IPS DF 19.7 (cell line): ENCODE measurements at places on chromosomes 3 and 15.

DNA sequence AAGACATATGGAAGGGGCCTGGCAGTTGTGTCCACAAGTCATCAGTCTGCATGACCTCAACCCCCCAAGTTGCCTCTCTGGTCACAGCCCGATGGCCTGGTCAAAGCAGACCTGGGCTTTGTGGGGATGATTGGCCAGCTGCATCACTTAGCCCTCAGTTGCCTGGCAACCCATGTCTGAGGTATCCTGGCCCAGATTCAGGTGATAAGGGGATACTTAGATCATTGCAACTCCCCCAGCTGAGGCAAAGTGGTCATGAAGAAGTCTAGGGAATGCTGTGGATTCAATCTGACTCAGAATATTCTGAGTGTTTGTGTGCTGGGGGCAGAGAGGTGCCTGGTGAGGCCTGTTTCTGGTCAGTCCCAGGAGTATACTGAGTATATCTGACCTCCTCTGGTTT lies 5.0 kb downstream of the GPR156 start:
- no peak for DNase-seq

DNA sequence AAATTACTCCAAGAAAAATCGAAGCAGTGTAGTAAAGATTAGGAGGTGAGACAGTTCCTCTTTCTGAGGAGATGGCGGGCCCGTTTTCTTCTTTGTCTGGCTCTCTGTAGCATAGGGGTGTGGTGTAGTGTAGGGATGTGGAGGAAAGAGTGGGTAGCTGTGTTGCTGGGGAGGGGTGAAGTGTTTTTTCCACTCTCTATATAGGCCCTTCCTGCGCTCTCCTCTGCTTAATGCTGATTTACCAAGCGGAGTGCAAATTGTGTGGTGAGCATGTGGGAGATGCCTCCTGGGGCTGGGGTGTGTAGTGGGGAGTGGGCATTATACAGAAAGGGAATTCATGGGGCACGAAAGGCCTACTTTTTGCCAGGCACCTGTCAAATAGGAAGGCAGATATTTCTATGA lies 94.9 kb downstream of the ST6GAL1 start:
- no peak for DNase-seq

GRCh38 chr15:29067949-29068348 lies 182.2 kb downstream of the APBA2 start:
- no peak for DNase-seq

DNA sequence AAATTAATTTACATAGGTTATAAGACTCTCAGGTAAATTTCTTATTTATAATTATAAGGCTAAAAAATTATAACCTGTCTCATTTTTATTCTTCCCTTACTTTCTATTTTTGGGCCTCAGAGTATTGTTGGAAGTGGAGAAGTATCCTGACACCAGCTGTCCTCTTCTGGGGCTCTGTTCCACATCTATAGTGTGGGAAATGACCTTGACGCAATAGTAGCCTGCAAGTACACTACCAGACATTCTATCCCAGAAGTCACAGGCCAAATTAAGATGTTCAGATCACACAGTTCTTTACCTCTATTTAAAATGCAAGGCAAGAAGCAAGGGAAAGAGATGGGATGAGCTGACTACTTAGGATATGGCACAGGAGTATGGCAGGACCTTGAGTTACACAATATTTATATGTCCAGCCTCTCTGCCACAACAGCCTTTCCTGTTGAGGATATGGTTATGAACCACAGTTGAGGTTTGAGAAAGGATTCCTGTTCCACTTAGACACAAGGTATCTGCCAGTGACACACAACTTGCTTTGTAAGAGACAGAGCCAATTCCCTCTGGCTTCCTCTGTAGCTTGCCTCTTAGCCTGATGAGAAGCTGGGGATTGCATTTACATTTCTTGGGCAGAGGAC lies 158.0 kb upstream of the IL12A start:
- no peak for DNase-seq

DNA sequence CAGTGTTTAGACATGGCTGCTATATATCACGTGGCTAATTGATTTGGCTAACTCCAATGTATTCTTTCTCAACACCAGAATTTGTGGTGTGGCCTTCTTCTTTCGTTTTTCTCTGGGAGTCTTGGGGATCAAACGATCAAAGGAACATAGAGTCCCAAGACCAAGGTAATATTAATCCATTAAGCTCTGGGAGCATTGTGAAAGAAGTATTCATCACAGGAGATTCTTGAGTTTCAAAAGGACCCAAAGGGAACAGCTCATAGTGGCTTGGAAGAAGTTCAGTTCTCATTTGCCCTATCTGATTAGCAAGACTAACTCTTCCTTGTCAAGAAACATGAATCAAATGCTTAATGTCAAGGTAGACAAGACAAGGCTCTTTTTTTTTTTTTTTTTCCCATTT lies 32.9 kb upstream of the TICRR start:
- no peak for DNase-seq

- DNase-seq = no peak
These were observed 563.4 kb downstream of the ROBO1 start for GRCh38 chr3:79204351-79204750.

GRCh38 chr3:108495717-108496116 lies 14.7 kb downstream of the MYH15 start:
- DNase-seq = no peak

- no peak for DNase-seq
These were observed 13.8 kb downstream of the HDAC11 start for GRCh38 chr3:13493867-13494441.

DNA sequence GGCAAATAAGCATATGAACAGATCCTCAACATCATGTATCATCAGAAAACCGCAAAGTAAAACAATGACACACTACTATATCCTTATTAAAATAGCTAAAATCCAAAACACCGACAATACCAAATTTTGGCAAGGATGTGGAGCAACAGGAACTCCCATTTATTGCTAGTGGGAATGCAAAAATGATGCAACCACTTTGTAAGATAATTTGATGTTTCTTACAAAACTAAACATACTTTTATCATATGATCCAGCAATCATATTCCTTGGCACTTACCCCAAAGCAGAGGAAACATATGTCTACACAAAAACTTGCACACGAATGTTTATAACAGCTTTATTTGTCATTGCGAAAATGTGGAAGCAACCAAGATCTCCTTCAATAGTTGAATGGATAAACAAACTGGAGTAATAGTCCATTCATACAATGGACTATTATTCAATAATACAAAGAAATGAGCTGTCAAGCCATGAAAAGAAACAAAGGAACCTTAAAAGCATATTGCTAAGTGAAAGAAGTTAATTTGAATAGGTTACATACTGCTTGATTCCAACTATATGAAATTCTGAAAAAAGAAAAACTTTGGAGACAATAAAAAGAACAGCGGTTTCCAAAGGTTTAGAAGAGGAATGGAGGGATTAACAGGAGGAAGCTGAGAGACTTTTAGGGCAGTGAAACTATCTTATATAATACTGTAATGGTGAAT lies 172.0 kb downstream of the VPS13C start:
- DNase-seq = no peak

- no peak for DNase-seq
These were observed 61.1 kb upstream of the GATA2 start for GRCh38 chr3:128554100-128554464.

DNA sequence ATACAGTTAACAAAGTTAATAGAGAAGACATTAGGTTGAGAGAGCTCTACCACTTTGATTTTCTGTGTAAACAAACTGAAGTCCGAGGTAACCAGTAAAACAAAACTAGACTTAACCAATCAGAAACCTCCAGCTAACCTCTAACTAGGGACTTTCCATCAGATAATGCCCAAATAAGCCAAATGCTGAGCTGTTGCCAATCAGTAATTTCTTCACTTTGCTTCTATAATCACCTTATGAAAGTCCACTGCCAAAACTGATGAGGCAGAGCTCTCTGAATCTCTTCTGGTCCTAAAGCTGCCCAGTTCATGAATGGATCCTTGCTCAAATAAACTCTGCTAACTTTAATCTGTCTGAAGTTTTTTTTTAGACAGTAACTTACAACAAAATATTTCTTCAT lies 448.0 kb upstream of the NECTIN3 start:
- no peak for DNase-seq

DNA sequence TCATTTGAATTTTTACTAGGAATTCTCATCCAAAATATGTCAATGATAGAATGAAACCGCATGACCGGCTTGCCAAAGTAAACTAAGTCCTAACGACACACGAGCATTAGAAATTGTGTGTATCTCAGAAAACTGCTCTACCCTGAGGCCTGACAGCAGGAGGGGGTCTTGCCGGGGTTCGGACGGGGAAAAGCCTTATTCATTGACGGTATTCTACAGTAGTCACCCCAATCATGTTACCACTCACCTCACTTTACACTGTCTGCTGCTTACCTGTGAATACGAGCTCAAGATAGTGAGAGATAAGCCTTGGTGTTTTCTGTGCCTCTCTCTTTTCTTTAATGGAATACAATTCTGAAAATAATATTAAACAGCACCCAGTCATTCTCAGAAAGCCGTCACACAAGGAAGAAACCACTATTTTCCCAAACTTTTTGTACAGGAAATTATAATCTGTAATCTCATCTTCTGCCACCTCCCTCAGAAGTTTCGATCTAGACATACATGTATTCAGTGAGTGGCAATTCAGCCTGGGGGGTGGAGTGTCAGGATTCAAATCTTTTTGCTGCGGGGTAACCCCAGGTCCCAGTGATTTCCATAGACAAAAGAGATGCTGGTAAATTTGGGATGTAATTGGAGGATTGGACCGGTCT lies 492 bp upstream of the FAM43A start:
- DNase-seq = no peak

- no peak for DNase-seq
These were observed 7.7 kb downstream of the GTF2A2 start for GRCh38 chr15:59649603-59650002.

DNA sequence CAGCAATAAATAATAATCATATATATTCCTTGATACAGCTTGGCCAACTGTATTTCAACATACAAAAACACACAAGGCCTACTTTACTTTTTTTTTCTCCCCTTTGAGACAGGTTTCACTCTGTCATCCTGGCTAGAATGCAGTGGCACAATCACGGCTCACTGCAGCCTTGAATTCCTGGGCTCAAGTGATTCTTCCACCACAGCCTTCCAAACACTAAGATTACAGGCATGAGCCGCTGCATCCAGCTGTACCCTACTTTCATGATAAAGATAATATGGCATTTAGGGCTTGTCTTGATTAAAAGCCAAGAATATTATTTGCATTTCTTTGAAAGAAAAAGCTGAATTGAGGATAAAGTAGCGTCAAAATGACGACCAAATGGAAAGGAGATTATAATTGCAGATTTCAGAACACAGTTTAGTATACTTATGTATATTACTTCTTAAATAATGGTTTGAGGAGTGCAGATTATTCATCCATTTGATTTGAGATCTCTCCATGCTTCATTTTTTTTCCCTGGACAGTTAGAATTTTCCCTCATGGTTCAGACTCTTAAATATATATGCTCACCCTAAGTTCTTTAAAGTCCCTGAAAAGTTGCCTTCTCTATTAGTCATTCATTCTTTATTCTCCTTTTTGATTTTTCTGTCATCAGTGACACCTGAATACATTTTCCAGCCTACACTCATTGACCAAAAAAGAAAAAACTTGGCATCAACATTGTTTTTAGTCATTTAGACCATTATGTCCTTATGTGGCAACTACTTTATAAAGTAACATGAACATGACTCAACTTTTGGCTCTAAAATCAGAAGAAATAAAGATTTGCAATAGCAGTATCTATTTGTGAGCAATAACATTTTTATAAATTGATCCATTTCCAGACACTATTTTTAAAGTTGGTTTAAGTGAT lies 48.5 kb upstream of the MLF1 start:
- no peak for DNase-seq

- DNase-seq = no peak
These were observed 453.7 kb downstream of the NAALADL2 start for GRCh38 chr3:175312791-175313190.

DNA sequence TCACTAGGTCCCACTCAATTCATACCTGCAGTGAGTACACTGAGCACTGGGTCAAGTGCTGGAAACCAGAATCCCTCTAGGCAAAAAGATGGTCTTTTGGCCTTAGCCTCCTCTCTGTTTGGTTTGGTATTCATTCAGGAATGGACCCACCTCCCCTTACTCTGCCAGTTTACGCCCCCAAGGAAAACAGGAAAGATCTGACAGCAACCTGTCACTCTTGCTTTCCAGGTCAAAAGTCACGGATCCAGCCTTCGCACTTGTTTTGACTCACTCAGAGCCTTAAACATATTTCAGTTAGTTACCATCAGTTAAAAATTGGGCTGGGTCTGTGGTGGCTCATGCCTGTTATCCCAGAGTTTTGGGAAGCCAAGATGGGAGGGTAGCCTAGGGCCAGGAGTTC lies 68.1 kb downstream of the SYNM start:
- DNase-seq = no peak

GRCh38 chr3:171528102-171528501 lies 67.9 kb upstream of the TNIK start:
- DNase-seq = no peak

- no peak for DNase-seq
These were observed 35.2 kb downstream of the DNASE1L3 start for GRCh38 chr3:58175437-58176184.

DNA sequence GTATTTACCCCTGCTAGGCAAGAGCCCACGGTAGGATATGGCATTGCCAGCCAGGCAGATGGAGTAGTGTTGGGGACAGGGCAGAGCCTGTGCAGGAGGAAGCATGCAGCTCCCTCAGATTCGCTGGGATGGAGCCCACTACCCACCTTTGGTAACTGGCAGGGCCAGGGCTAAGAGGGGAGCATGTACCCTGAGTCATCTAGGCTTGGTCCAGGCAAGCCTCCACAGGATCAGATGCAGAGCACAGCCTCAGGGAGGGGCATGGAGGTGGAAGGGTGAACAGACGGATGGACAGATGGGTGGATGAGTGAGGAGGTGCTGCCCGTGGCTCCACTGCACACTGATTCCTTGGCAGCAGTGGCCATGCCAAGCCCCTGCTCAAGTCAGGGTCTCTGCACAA lies 33.0 kb downstream of the IL20RB start:
- no peak for DNase-seq

GRCh38 chr3:33006571-33007286 lies 55.3 kb downstream of the CCR4 start:
- DNase-seq = no peak

DNA sequence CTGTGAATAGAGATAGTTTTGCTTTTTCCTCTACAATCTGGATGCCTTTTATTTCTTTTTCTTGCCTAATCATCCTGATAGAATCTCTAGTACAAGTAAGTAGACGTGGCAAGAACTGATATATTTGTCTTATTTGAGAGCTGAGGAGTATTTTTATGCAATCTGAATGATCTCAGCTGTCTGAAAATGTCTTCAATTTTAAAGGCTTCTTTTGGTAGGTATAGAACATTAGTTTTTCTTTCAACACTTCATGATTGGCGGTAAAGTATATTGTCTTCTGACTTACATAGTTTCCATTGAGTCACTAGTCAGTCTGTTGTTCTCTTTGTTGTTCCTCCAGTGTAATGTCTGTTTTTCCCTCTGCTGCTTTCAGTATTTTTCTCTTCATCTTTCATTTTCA lies 31.3 kb downstream of the MGA start:
- no peak for DNase-seq
